ENCODE measurements at places on chromosomes 13 and 19.
A peak's percentile ranks its signal among the peaks of the same experiment; 100 is the strongest.

GRCh38 chr13:79401259-79402070 is 4.6 kb downstream of the RBM26 start:
- no peak for DNase-seq

- no peak for DNase-seq
Observed at GRCh38 chr13:79227418-79227817, 178.6 kb downstream of the RBM26 start.

- DNase-seq = no peak
Observed at GRCh38 chr13:32041429-32041828, 9.9 kb downstream of the FRY start.

GRCh38 chr13:40514802-40515201 is 151.6 kb downstream of the FOXO1 start:
- DNase-seq = no peak

DNA sequence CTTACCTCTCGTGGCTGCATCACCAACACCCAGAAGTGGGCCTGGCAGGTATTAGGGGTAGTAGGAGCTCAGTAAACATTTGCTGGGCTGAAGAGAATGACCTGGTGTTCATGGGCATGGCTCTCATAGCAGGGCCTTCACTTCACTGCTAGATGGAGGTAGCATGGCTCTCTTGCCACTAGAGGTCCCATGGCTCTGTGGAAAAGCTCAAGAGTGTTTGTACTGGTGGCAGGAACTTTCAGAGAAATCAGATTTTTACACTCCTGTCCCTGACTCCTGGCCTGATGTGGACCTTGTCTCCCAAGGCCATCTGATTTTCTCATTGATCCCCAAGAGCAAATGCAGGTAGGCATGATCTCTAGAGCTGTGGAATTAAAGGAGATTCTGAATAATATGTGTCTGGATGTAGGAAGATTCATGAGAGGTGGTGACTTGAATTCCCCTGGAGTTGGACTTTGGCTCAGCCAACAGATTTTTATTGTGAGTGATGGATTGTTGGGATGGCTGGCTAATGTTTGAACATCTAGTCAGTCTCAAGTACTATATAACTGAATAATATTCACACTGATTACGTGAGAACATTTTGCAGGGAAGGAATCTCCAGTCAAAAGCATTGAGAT is 5.7 kb downstream of the ZNF574 start:
- DNase-seq = no peak

DNA sequence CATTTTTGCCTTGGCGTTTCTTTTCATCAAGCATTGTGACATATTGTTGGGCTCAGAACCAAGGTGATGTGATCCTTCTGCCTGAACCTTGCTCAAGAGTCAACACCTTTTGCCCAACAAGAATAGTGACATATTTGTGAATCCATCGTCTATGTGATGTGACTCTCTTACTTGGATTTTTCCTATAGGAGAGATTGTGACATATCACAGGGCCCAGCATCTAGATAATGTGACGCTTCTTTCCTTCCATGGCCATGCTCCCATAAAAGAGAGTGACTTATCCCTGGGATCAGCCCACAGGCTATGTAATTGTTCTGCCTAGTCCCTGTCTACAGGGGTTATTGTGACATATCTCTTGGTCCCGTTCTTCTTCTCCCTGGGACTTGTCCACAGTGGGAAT is 8.5 kb upstream of the ZNF429 start:
- no peak for DNase-seq

- DNase-seq = no peak
Observed at GRCh38 chr19:33098055-33098534, 17.1 kb downstream of the GPATCH1 start.

- DNase-seq = peak; percentile 52
Observed at GRCh38 chr13:72839831-72840426, 58.0 kb downstream of the PIBF1 start.
